Stimulated activated CD4-positive, alpha-beta T cell treated with anti-CD3 and anti-CD28 coated beads, TNF-alpha, amount 100 ng/mL, for 1 hour (primary cell): ENCODE measurements at places on chromosomes 2 and 18.

- no peak for DNase-seq
These were observed 130.9 kb upstream of the ARHGAP28 start for GRCh38 chr18:6598657-6599056.

- DNase-seq = no peak
These were observed 60.8 kb upstream of the GLS start for GRCh38 chr2:190819840-190820301.

DNA sequence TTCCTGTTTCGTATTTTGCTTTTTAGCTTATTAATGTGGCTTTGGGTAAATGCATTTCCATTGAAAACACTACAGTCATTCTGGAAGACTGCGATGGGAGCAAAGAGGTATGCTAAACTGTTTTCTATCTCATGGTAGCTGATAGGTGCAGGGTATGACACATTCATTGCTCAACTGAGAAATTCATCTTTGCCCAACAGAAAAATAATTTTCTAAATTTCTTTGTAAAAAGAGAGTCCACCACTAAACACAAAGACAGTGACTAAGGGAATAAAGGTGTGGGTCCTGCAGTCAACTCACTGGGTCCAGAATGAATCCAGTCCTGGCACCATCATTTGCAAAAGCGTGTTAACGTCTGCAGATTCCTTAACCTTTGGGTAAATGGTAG is 19.9 kb downstream of the ERMN start:
- no peak for DNase-seq

DNA sequence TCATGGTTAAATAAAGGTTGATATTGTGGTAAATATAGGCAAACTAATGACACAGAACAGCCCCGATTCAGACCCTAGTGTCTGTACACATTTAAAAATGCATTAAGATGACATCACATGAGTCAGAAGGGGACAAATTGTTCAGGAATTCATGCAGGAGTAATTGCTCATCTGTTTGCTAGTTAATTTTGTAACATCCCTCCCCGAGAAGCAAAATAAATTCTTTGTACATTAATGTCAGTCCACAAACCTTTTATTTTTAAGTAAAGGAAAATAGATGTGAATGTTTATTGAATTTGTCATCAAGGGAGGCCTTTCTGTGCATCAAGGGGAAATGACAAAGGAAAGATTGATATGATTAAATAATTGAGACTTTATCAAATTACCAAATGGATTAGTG is 69.9 kb downstream of the SH3BP4 start:
- DNase-seq = no peak

- no peak for DNase-seq
These were observed 435.7 kb upstream of the SETBP1 start for GRCh38 chr18:44245019-44245418.

GRCh38 chr18:22639026-22639463 is 221.3 kb upstream of the CTAGE1 start:
- no peak for DNase-seq

- DNase-seq = no peak
These were observed 145.3 kb downstream of the NCKAP5 start for GRCh38 chr2:133422931-133423351.
